ENCODE measurements at places on chromosomes 2 and 18.

- peak; percentile 25 for DNase-seq
Measured at GRCh38 chr2:48174503-48174902, 268.2 kb upstream of the FBXO11 start.

GRCh38 chr2:225660262-225661131 lies 261.0 kb downstream of the NYAP2 start:
- DNase-seq, result peak; percentile 60

- peak; percentile 16 for DNase-seq
Measured at GRCh38 chr2:239298116-239298804, 102.6 kb downstream of the HDAC4 start.

DNA sequence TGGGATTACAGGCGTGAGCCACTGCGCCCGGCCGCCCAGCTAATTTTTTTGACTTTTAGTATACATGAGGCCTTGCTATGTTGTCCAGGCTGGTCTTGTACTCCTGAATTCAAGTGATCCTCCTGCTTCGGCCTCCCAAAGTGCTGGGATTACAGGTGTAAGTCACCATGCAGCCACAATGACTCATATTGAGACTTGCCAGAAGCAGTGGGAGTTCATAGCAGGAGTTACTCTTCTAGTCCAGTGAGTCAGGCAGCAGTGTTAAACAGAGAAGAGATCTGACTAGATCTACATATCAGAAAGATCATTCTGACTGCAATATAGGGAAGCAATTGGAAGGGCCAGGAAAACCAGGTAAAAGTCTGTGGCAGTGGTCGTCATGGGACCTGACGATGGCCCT lies 1.5 kb upstream of the FLACC1 start:
- DNase-seq, result no peak

DNA sequence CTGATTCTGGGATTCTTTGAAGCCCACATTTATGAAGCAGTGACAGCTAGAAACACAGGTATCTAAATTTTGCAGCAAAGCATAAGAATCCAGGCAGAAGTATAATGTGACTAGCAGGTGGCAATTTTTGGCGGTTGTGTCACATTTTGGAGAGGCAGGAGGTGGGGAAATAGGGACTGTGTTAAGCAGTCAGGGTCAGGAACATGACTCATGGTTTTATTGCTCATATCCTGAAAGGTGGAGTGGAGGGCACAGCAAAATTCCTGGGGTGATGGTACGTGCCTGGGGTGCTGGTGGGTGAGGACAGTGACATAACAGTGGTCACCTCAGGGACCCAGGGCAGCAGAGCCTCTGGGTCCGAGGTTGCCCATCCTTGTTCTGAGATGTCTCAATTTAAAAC lies 63.5 kb upstream of the TTN start:
- no peak for DNase-seq

DNA sequence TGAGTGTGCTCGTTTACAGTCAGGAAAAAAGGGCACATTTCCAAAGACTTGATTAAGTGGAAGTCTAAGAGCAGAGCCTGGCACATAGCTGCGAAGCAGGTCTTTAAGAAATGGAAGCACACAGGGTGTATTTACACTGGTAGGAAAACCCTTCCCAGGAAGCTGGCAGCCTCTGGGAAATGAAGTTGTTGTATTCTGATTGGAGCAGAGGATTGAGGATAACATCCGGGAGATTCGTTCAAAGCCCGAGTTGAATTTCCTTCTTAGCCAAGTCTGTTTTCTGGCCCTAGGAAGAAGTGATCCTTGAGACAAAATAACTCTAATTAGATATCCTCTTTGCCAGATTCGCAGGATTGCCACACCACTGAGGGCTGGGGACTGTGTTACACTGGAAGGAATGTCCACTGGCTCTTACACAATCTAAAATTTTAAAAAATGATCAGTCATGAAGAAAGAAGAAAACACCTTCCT lies 75.9 kb downstream of the ITGB1BP1 start:
- no peak for DNase-seq

- no peak for DNase-seq
Measured at GRCh38 chr2:186273953-186274352, 212.1 kb upstream of the ZC3H15 start.

- peak; percentile 25 for DNase-seq
Measured at GRCh38 chr18:21242141-21242779, at the start of gene GREB1L. Gene GREB1L (plus strand): TSS chr18:21242232. CDS start chr18:21383519, 141,287 bp downstream.

- peak; percentile 19 for DNase-seq
Measured at GRCh38 chr2:222024932-222025880, 273.6 kb downstream of the PAX3 start.

GRCh38 chr2:217785544-217786045 lies 217.2 kb downstream of the TNS1 start:
- peak; percentile 89 for DNase-seq

DNA sequence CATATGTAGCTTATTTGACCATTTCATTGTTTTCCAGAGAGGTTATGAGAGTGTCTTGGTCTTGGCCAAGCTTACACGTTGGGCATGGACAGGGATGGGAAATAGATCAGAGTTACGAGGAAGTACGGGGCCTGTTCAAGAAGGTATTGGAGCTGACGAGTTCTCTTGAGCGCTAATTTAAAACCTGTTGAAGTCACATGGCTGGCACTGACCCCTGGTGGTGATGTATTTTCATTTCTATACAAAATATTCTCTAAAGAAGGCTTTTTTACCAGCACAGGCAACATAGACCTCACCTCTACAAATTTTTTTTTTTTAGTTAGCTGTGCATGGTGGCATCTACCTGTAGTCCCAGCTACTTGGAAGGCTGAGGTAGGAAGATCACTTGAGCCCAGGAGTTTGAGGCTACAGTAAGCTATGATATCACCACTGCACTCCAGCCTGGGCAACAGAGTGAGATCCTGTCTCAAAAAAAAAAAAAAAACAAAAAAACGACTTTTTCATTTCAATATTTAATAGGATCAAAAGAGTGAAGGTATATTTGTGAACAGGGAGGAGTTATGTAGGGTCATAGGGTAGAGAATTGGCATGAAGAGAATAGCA lies 19.6 kb downstream of the UGP2 start:
- DNase-seq, result peak; percentile 80

DNA sequence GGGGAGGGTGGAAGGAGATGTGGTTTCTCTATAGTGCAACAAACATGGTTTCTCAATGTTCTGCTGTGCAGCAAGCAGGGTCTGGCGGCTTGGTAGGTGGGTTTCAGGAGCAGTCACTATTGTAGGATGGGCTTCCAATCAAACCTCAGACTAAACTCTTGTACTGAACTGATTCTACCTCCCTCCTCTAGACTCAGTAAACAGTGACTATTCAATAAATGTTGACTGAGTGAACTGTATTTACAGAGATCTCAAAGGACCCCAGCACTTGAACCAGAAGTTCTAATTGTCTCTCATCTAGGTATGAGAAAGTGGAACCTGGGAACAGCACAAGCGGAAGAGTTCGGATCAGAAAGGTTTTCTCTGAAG lies 26.8 kb upstream of the CYP27A1 start:
- no peak for DNase-seq

DNA sequence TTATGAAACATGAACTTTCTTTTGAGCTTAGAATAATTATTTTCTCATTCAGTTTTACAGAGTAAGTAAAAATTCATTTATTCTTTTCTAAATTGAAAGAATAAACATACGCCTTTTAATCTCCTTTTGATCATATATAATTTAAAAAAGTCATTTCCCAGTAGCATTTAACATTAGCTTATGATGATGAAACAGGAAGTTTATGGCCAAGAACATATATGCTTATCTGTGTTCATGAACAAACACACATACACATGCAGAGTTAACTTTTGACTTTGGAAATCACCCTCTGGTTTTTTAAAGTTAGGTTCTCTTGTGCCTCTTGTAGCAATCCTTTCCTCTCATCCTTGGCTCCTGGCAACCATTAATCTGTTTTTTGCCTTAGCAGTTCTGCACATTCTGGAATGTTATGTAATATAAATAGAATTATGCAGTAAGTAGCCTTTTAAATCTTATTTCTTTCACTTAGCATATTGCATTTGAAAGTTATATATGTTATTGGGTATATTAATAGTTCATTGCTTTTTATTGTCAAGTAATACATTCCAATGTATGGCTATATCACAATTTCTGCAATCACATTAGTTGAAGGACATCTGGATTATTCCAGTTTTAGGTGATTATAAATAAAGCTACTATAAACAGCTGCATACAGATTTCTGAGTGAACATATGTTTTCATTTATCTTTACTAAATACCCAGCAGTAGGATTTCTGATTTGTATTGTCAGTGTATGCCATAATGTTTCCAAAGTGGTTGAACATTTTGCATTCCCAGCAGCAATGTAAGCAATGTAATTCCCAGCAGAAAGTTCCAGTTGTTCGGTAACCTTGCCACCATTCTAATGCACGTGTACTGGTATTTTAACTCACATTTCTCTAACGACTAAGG lies 210.3 kb downstream of the ZRANB3 start:
- no peak for DNase-seq

- DNase-seq, result no peak
Measured at GRCh38 chr2:120596990-120597594, 138.6 kb upstream of the GLI2 start.

DNA sequence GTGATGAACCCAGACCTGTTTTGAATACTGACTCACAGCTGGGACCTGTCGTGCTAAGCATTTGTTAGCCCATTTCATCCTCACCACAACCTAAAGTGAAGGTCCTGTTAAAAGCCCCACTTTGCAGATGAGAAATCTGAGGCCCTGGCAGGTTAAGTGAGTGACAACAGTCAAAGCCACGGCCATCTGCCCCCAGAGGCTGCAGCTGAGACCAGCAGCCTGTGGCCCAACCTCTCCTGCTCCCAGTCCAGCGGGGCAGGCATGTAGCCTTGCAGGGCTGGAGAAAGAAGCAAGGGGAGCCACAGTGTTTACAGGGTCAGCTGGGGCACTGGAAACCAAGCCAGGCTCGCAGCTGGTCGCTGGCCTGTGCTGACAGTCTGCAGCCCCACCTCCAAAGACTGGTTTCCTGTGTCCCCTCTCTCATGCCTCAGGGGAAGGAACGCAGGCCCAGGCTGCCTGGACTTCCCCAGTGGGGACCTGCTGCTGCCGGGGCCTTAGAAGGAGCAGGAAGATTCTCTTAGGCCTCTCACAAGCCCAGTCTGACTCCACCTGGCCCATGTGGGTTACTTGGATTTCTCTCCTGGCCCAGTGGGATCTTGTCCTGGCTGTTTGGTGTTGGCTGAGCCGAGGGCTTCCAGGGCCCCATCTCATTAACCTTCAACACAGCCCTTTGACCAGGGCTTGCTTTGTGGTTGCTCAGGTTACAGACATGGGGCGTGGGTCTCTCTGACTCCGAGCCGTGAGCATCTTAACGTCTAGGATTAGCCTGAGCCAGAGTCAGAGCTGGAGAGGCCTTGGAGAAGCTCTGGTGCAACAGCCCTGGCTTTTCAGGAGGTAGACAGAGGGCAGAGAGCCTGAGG lies 1.7 kb downstream of the INPP5D start:
- DNase-seq, result peak; percentile 52

- peak; percentile 43 for DNase-seq
Measured at GRCh38 chr2:149329068-149329467, 1.3 kb upstream of the LYPD6 start.

GRCh38 chr2:173557497-173557896 lies 202.8 kb downstream of the CDCA7 start:
- no peak for DNase-seq

DNA sequence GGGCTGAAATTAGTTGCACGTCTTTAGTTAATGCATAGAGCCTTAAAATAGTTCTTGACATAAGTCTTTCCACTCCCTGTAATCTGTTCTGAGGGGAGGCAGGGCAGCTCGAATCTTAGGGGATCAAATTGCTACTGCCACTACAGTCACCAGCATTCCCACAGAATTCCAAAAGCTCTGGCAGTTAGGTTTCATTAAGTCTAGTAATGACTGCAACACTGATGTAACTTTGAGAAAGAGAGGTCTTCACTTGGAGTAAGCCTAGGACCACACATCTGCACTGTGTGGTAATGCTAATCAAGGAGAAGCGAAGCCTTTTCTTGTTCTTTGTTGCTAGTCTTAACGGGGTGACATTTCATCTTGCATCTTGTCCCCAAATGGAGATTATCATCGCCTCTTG lies 19.3 kb upstream of the NCK2 start:
- no peak for DNase-seq

GRCh38 chr2:162749994-162750393 lies 88.6 kb downstream of the KCNH7 start:
- DNase-seq, result no peak

GRCh38 chr18:11155034-11155759 lies 5.8 kb upstream of the PIEZO2 start:
- DNase-seq, result no peak

DNA sequence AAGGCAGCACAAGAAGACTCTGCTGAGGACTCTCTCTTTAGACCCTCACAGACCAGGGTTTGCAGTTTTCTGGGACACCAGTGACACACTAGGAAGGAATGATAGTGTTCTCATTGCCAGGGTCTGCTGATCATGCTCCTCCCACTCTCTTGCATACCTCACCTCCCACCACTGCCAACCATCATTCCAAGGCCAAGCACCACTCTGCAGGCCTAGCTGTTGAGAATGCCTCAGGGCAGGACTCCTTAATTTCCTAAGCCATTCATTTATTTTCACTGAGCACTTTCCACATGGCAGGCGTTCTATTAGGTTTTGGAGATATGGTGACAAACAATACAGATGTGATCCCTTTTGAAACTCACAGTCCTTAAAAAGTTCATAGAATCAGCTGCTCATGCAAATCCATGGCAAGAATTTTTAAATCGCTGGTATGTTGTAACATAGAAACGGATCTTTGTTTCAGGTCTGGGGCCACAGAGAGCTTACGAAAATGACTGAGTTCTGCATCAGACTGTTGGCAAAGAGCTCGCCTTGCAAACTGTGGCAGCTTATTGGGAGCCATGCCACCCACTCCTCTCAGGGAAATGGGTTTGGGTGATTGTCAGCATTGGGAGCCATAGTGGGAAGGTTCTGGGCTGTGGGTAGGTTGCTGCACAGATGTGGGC lies 78.5 kb downstream of the XDH start:
- DNase-seq, result no peak

DNA sequence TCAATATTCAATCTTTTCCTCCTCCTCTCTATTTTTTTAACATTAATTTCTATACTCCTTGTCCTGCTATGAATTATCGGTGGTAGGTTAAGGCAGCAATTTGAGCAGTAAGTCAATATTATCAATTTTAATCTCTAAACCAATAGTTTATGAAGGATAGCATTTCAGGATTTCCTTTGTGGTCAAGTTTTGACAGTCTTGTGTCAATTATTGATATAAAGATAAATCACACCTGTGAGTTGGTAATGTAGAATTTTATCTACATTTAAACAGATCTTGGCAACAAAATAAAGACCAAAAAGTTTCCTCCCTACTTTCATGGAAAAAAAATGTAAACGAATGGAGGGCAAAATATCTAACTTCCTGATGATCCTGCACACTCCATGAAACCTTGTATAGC lies 87.3 kb downstream of the IKZF2 start:
- DNase-seq, result no peak

GRCh38 chr2:11768946-11769345 lies 22.5 kb downstream of the LPIN1 start:
- no peak for DNase-seq

- DNase-seq, result no peak
Measured at GRCh38 chr18:21684731-21685130, 19.8 kb downstream of the ABHD3 start.

GRCh38 chr2:223465793-223466192 lies 136.4 kb downstream of the SCG2 start:
- DNase-seq, result peak; percentile 45

GRCh38 chr18:25895518-25895917 lies 194.9 kb downstream of the SS18 start:
- DNase-seq, result no peak

- DNase-seq, result peak; percentile 63
Measured at GRCh38 chr2:64019083-64019974, at the start of gene VPS54. Gene VPS54 (minus strand): TSS chr2:64019428. CDS start chr2:63983999, 35,429 bp downstream.

GRCh38 chr2:234156326-234156725 lies 105.8 kb downstream of the SPP2 start:
- DNase-seq, result no peak

GRCh38 chr18:306608-307255 lies 38.9 kb upstream of the THOC1 start:
- DNase-seq, result no peak

Measured in KBM-7 (cell line).